Activated CD4-positive, alpha-beta T cell treated with anti-CD3 and anti-CD28 coated beads, Interleukin-2, amount 10 ng/mL, durations not matched to agents 7 days and 5 days (primary cell): ENCODE measurements at places on chromosomes 11 and 22. TPM values are rescaled to one million over a fixed set of nuclear protein-coding genes. Genes with fewer than 3 reads are reported as not detected.

DNA sequence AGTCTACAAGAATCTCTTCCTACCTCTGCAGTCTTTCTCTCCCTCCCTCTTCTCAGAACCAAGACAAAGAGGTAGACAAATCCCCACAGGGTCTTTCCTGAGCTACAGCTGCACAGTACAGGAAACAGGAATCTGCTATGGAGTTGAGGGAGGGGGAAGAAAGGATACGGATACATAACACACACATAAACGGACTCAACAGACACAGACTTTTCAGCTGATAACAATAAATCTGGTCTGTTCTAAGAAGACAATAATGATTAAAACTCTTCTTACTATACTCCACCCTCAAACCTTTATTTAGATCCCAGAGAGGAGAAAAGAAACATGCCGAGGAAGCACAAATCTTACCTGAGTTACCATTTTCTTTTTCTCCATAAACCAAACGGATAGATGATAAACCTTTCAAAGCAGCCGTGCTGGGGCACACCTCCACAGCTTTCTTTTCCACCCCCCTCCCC is 122.2 kb downstream of the APOL5 start:
- no peak for DNase-seq

GRCh38 chr11:76766521-76766920 is 16.6 kb upstream of the TSKU start:
- no peak for DNase-seq

DNA sequence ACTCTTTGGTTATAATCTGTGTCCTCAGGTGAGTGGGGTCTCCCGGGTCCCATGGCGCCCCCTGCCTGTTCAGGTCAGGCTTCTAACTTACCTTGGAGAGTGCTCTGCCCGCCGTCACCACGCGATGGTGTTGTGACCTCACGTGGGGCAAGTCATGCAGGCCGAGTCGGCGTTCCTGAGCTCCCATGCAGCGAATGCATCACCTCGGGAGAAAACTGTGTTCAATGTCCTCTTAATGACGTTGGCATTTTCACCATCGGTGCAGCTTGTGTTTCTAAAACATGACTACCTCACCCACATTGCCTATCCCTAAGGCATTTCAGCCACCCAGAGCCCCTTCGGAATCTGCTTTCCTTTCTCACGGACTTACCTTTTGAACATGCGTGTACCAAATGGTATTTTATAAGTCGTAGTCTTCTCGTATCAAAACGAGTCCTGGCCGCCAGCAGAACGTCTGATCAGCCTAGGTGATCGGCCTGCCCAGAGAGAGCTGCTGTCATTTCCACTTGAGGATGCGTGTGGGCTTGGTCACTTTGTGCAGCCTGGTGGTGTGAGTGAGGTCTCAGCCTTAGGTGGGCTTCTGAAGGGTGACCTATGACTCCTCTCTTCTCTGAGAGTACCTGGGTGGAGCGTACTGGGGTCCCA is 64.8 kb downstream of the TBC1D22A start:
- DNase-seq: no peak

GRCh38 chr11:76701294-76702040 is 30.9 kb upstream of the LRRC32 start:
- DNase-seq: no peak

The ZC3H12C gene
- total RNA-seq: 0.50 TPM

The GGTLC3 gene
- total RNA-seq: not detected
